NCI-H524 (cell line): ENCODE measurements at places on chromosomes 11 and 22.

DNA sequence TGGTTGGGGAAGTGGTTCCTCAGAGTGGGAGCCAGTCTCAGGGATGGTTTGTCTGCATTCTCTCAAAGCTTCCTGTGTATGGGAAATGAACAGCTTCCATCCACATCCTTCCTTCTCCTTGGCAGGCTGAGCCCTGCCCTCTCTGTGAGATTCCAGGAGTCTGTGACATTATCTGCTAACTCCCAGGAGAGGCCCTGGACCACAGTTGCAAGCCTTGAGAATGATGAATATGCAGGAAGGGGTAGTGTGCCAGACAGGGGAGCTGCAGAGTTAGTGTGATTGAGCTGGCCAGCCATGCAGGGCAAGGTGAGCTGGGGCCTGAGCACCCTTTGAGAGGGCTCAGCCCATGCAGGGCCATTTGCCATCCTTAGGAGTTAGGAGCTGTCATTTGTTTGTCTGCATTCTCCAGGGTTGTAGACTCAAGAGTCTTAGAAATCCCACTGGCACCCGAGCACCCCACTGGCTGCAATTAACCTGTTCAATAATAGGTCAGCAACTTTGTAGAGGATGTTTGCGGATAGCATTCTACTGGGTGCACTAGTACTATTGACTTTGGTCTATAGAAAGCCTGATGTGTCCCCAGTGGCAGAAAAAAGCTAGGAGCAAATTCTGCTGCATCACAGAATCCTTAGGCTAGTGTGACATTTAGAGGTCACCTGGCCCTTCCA is 299.0 kb upstream of the CADM1 start:
- no peak for DNase-seq

DNA sequence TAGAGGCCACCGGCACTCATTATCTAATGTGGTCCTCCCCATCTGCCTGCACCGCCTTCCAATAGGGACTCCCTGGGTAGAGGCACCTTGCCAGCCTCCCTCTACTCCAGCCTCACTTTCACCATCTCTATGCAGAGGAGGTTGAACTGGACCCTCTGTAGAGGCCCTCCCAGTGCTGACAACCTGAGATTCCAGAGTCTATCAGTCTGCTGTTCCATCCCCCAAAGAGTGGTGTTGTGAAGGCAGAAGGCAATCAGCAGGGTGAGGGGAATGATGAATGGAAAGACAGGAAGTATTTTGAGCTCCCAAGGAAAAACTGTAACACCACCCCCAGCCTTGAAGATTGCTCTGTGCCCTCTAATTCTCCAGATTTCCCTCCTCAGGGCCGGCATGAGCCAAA is 77.9 kb downstream of the THAP12 start:
- no peak for DNase-seq

- DNase-seq: no peak
Measured at GRCh38 chr11:66267039-66267378, 1.4 kb upstream of the RAB1B start.

DNA sequence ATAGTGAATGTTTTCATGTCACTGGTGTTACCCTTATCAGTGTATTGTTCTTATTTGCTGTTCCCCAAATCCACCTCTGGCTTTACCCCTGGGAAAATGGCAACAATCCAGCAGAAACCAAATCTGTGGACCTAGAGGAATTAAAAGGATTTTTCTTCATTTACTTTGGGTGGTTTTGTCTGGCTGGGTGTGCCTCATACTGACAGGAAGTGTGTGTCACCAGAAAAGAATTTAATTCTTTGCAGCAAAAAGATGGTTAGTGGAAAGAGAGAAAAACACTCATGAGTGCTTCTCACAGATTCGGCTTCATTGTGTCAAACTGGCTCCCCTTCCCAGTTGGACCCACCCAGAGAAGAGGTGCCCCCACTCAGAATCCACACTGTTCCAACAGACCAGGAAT is 38.9 kb downstream of the FZD4 start:
- DNase-seq: no peak

DNA sequence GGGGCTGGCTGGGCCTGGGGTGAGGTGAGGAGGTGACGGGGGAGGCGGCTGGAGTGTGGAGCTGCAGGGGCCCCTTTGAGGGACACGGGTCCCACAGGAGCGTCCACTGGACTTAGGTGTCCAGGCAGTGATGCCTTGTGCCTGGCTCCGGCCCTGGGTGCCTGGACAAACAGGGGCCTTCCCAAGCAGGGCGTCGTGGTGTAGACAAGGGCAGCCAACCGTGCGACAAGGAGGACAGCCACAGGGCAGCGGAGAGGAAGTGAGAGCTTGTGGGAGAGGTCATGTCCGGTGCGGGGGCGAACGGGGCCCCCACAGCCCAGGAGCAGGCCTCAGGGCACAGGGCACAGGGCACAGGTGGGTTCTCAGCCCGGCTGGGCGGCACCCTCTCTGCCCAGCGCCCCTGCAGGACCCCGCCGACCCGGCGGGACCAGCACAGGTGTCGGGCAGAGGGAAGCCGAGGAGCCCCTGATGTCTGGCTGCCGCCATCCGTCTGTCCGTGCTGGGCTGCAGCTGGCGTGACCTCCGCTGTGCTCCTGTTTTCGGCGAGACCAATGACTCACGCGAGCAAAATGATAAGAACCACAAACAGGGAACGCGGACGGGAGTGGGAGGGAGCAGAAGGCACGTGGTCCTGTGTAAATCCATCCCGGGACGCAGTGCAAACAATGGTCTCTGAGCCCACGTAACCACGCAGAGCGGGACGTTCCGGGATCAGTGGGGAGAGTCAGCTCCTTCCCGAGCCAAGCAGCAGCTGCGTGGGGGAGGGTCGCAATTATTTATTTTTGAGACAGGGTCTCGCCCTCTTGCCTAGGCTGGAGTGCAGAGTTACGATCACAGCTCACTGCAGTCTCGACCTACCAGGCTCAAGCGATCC is 49.1 kb upstream of the A4GALT start:
- no peak for DNase-seq

- DNase-seq: no peak
Measured at GRCh38 chr11:123325533-123325932, 104.5 kb upstream of the GRAMD1B start.

DNA sequence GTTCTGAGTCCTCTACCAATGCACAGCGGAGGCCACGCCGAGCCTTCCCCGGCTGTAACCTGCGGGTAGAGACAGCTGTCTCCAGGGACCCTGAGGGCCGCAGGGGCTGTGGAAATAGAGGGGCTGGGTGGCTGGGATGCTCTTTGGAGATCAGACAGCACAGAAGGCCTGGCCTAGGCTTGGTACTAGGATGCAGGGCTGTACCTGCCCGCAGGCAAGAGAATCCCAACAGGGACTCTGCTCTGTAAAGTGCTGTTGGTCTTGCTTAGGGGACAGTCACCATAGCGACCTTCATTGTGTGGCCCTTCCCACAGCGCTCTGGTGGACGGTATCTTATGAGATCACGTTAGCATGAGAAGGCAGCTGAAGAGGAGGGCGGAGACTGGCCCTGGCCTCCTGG is 11.3 kb upstream of the KCNJ5 start:
- DNase-seq: no peak
